ENCODE measurements at places on chromosomes 11 and 22.
A peak's percentile ranks its signal among the peaks of the same experiment; 100 is the strongest.

DNA sequence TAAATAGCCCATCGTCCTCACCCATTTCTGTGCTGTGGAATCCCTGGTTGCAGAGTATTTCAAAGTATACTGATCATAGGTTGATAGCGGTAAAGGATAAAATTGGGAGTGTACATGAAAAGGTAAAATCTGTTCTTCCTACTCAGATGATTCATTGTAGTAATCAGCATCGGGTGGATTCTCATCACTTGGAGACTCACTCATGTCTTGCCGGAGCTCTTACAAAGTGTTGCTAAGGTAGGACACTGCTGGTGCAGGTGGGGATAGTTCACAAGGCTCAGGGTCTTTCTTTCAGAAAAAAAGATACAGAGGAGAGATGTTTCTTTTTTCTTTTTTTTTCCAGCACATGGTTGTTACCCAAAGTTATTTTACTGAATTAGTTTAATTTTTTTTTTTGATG, 84.8 kb downstream of the MTNR1B start:
- no peak for DNase-seq

- DNase-seq = no peak
Measured at GRCh38 chr11:126039485-126040271, 23.0 kb downstream of the CDON start.

DNA sequence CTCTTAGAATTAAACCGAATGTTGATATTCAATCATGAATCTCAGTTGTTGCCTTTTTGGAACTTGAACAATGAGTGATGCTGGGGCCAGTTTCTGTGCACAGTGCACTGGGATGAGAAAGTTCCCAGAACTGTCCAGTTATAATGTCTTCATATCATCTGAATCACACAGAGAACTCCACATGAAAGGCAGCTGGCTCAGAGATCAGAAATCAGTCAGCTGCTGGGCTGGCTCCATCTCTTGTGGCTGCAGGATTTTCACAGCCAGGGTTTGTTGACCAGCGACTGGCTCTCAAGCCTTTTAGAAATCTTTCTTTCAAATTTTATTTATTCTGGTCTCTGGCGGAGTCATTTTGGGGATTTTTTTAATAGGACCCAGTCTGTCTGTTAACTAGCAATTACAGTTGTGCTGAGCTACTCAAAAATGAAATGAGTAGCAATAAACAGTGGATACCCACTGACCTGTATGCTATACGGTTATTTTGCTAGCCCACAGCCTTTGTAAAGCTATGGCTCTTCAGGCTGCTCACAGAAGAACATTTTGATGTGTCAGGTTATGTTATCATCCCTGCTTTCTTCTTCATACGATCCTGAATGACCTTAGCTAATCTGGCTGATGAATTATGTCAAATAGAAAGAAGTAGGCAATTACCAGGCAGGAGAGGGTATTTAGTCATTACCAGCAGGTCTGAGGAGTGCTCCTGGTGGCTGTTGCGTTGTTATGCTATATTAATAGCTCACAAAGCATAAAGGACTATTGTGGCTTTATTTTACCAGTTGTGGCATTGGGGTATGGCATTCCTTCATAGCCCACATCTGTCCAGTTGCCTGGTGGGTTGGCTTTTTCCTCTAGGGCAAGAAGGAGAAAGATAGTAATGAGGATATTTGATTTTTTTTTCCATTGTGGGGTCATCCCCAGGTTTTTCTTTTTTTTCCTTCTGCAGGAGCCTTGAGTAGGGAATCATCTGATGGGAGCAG, 3.6 kb downstream of the FAT3 start:
- DNase-seq = no peak

DNA sequence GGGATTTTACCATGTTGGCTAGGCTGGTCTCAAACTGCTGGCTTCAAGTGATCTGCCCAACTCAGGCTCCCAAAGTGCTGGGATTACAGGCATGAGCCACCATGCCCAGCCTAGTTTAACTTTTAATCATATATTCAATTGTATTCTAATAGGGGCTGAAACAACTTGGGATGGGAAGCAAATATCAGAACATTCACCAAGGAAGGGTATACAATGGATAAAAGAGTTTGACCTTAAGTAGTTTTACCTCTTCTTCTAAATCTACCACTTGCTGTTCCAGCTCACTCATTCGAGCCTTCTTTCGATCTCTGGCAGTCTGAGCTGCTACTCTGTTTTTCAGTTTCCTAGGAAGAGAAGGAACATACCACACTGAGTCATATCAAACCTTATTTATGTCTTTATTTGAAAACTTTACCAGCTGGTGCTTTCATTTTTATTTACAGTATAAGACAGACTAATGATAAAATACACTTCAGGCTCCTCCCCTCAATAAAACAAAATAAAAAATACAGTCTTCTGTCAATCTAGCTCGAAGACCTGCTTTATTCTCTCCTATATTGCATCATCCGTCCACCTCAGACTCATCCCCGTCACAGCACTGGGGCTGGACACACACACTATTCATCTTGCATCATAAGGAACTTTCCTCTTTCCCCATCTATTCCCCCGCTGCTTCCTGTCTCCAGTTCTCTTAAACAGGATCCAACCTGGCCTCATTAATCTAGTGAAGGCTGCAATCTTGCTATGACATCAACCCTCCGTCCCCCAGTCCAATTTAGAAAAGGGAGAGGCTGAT, 1.4 kb downstream of the XBP1 start:
- peak; percentile 74 for DNase-seq
